ENCODE measurements at places on chromosomes 5 and 9.

DNA sequence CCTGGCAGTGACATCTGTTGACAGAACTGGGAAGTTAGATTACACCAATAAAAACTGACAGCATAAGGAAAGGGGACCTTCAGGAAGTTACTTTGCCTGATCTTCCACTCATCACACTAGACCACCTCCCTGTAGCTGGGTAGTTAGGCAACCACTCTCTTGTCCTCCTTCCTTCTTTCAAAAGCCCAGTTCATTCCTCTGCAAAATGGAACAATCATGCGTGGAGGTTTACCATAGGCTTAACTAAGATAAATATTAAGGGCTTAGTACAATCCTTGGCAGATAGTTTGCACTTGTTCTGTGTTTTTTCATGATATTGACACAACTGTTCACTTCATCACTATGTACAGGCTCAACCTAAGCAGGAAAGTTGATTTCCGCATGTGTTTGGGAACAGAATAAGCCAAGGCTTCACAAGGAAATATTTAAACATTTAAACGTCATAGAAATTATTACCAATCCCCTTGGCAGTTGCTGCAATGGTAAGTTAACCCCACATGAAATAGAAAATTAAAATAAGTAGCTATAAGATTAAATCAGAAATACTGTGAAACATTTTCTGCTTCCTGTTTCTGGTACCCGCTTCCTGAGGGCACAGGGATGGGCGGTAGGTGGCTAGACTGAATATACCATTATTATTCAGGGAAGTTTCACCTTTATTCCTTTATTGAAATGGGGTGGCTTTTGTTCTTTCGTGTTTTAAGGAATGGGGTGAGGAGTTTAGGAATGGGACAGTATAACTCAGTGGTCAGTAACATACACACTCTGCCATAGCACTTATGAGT lies 9.9 kb upstream of the PTGER4 start:
- no peak for DNase-seq

GRCh38 chr5:80083101-80083890 lies 48.1 kb downstream of the THBS4 start:
- peak; percentile 9 for DNase-seq

GRCh38 chr5:151451626-151452520 lies 4.5 kb downstream of the SLC36A1 start:
- no peak for DNase-seq

- no peak for DNase-seq
Measured at GRCh38 chr5:20109326-20109725, 121.3 kb upstream of the CDH18 start.

GRCh38 chr5:67363180-67363709 lies 166.6 kb upstream of the CD180 start:
- DNase-seq, result no peak
